ENCODE measurements at places on chromosomes 7 and 10.
A peak's percentile ranks its signal among the peaks of the same experiment; 100 is the strongest.

DNA sequence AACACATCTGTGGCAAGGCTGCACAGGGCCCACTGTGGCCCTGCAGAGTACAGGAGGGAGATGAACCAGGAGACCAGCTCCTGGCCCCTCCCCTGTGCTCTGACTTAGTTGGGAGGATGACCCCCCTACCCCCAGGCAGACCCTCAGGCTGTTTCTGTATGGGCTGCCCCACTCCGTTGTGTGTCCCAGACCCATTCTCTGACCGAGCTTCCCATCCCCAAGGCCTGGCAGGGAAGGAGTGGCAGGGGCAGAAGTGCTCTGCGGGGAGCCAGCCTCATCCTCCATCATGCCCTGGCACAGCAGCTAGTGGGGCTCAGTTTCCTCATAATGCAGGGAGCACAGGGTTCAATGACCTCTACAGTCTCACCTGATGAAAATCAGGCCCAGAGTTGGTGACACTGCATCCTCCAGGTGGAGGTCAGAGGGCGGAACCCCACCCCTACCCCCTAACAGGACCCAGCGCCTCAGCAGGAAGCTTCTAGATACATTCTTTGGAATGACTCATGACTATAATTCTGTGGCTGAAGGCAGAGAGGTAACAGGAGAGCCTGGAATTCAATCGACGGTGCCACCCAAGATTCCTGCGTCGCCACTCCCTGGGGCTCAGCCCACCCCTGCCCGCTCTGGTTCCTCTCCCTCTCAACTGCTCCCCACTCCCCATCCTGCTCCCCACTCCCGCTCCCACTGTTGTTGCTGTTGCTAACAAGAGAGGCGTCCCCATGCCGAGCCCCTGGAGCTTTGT is 18.2 kb downstream of the PODXL start:
- DNase-seq: no peak

GRCh38 chr10:94011296-94011695 is 17.6 kb downstream of the PLCE1 start:
- DNase-seq: no peak

DNA sequence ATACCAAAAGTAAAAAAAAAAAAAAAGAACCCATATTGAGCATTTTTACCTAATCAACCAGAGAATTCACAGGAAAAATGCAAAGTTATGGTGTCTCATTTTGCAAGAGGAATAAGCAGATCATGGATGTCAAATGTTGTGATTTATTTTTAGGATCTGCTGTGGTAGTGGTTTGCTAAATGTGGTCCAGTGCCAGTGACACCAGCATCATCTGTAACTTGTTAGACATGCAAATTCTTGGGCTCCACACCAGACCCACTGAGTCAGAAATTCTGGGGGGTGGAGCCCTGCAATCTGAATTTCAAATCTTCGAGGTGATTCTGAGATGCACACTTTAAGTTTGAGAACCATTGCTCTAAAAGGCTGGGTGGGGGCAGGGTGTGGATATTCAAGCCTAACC is 30.1 kb upstream of the ZEB1 start:
- DNase-seq: no peak

DNA sequence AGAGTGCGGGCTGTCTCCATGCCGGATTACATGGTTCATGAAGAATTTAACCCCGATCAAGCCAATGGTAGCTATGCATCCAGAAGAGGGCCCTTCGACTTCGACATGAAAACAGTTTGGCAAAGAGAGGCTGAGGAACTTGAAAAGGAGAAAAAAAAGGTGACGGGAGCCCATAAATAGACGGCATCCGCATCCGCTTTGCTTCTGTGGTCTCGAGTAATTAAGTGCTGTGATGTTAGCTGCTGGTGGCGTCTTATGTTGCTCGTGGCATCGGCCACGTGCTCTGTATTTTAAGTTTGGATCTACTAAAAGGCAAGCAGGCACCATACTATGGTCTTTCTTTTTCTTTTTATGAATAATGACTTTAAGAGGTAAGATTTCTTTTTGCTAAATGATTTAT is 11.1 kb downstream of the C7orf57 start:
- no peak for DNase-seq

DNA sequence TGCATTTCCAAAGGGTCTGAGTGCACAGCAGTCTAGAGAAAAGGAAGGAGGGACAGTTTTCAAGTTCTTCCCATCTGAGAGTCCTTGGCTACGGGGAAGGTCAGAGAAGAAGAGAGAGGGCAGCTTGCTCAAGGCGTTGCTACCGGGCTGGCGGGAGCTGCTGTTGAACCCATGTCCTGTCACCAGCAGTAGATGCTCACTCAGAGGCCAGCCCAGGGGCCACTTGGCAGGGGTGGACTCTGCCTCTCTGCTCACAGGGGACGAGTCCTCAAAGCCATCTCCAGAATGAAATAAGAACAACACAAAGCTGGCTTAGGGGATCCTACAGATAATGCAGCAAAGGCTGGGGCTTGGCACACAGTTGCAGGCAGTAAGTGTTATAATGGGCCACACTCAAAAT is 231.5 kb downstream of the TNS3 start:
- DNase-seq: no peak

GRCh38 chr7:129466796-129467195 is 32.6 kb downstream of the STRIP2 start:
- no peak for DNase-seq

- no peak for DNase-seq
Observed at GRCh38 chr7:14016950-14017349, 27.5 kb upstream of the ETV1 start.

DNA sequence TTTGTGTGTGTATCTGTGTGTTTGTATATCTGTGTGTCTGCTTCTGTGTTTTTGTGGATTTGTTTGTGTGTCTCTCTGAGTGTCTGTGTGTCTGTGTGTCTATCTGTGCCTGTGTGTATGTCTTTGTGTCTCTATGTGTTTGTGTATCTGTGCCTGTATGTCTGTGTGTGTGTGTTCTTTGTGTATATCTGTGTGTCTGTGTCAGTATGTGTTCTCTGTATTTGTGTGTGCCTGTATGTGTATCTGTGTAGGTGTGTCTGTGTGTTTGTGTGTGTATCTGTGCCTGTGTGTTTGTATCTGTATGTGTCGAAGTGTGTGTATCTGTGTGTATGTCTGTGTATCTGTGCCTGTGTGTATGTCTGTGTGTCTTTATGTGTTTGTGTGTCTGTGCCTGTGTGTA is 118.2 kb downstream of the SH2D4B start:
- no peak for DNase-seq

GRCh38 chr10:24883176-24883575 is 69.2 kb downstream of the PRTFDC1 start:
- DNase-seq: no peak

GRCh38 chr7:20302891-20303290 is 27.8 kb upstream of the ITGB8 start:
- no peak for DNase-seq

- no peak for DNase-seq
Observed at GRCh38 chr7:138945154-138945553, 36.0 kb downstream of the KIAA1549 start.

GRCh38 chr10:101558671-101559595 is 29.1 kb downstream of the POLL start:
- no peak for DNase-seq

GRCh38 chr7:77697535-77697831 is 1.2 kb downstream of the RSBN1L start:
- no peak for DNase-seq

GRCh38 chr10:44818041-44818649 is 93.0 kb upstream of the TMEM72 start:
- DNase-seq: no peak

GRCh38 chr10:43594944-43595589 is 11.2 kb upstream of the ZNF485 start:
- peak; percentile 63 for DNase-seq

All from B cell (primary cell).